8988T (cell line): ENCODE measurements at places on chromosomes 2 and 18.

GRCh38 chr2:64945973-64946768 is 43.0 kb upstream of the SLC1A4 start:
- no peak for DNase-seq

GRCh38 chr18:22987547-22988189 is 54.5 kb downstream of the RBBP8 start:
- DNase-seq, result no peak

GRCh38 chr2:212427638-212428037 is 111.0 kb downstream of the ERBB4 start:
- no peak for DNase-seq

DNA sequence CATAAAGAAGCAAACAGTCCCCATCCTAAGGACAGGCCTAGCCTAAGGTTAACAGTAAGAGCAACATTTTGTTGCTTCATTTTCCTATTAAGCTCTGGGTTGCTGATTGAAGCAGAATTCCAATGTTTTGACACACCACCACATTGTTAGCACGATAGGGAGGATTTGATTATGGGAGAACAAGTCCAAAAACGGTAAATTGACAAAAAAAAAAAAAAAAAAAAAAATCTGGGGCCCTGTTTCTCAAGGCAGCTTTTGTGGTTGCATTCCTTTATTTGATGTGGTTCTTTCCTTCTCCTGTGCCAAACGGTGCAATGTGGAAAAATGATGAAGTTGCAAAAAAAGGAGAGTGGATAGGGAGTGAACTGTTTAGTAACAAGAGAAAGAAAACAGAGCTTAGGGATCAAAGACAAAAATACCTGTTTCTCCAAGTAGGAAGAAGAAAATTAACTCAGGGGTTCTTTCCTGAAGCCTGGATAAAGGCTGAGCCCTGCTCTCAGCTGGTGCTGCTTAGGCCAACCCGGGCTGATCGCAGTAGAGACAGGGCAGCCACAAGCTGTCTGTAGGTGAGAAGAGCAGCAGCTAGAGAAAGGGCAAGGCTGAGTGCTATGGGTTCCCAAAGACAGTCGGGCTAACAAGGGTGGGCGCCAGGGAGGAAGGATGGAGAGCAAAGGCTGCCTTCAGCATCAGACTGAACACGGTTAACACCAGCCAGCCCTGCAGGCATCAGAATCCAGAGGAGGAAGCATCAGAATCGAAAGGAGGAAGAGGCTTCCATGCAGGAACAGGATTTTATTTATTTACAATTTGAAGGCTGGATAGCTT is 167.8 kb upstream of the FOSL2 start:
- DNase-seq, result no peak

- no peak for DNase-seq
These were observed 1191.0 kb upstream of the LRRTM1 start for GRCh38 chr2:81495556-81495955.

DNA sequence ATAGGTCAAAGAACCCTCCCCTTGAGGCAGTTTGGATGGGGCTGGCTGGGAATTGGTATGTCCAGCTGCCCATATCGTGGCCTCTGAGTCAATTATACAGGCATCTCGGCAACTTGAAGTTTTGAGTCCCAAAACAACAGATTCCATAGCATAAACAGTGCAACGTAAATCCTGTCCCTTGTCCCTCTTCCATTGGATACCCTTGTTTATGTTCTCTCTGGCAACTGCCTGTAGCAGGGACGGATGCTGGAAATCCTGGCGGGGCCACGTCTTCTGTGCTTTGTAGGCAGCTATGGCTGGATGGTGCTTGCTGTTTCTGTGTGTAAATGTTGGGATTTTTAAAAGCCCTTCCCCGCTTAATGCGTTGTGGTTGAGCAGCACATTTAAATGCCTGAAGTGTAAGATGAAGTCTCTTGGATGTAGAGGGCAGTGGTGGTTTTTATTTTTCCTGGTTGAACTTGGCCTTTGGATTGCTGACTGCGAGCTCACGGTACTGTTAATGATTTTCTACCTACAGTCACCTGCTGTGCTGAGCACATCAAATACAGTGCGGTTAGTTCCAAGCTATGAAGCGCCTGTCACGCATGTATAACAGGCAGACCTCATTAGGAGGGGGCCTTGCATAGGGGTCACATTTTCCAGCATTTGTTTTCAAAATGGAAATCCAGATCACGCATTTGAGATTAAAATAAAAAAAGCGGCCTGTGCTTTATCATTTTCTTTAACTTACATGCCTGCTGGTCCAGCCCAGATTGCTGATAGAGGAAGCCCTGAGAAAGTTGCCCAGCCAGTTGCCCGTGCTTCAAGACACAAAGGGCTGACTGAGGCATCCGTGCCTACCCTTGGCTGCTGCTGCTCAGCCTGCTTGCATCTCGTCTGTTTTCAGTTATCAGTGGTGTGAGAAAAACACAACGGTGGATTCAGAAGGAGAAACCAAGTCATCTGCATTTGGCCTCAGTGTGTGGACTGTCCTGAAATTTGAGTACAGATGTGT is 84.7 kb downstream of the NEDD4L start:
- no peak for DNase-seq

- no peak for DNase-seq
These were observed 35.3 kb downstream of the GALNT1 start for GRCh38 chr18:35616664-35617423.

DNA sequence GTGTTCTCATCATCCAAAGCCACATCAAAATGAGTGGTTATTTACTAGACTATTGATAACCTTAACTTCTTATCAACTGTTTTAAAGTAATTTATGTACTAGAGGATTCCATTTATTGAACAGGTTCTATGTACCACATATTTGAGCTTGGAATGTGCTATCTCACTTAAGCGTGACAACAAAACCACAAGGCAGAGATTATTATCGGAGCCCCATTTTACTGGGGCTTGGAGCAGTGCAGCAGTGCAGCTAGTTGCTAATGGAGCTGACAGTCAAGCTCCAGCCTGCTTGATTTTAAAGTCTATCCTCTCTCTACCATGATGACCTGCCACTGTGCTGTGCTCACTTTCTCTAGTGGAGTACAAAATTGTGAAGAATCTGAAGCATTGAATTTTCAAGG is 24.6 kb downstream of the GCG start:
- no peak for DNase-seq

GRCh38 chr2:117921520-117921919 is 92.3 kb downstream of the CCDC93 start:
- DNase-seq, result no peak

DNA sequence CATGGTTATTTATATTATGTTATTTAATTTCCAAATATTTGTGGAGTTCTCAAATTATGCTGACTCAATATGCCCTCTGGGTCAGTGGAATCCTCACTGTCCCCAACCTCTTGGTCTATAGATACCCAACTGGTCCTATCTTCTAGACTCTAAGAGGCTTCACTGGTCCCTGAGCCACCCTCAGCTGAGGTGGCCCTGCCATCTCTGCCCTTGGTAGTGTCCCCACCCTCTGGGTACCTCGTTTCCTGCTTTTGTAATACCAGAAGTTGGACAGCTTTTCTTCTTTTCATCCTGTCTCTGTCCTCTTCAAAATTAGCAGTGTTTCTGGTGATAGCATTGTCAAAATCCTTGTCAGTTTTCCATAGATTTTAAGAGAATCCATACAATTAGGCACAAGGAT is 11.9 kb downstream of the ZSCAN30 start:
- DNase-seq, result no peak

- DNase-seq, result no peak
These were observed 156.7 kb upstream of the HAAO start for GRCh38 chr2:42949125-42949524.

GRCh38 chr2:62284471-62284870 is 88.6 kb downstream of the B3GNT2 start:
- DNase-seq, result no peak

GRCh38 chr2:64331849-64332699 is 121.9 kb upstream of the LGALSL start:
- DNase-seq, result no peak

- DNase-seq, result no peak
These were observed 143.7 kb downstream of the MYO5B start for GRCh38 chr18:50051288-50051687.

- DNase-seq, result no peak
These were observed 104.5 kb upstream of the SP5 start for GRCh38 chr2:170610615-170611014.

DNA sequence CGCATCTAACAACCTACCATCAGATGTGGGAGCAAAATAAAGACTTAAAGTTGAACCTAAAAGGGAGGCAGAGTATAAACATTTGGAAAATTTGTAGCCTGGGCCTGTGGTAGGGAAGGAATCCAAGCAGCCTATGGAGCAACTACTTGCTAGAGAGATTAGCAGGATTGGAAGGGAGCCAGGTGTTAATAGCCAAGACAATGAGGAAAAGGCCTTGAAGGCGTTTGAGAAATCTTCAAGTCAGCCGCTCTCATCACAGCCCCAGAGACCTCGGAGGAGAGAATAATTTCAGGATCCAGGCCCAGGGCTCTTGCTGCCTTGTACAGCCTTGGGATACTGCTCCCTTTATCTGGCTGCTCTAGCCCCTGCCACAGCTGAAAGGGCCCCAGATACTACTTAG is 219.7 kb downstream of the THSD7B start:
- DNase-seq, result no peak

DNA sequence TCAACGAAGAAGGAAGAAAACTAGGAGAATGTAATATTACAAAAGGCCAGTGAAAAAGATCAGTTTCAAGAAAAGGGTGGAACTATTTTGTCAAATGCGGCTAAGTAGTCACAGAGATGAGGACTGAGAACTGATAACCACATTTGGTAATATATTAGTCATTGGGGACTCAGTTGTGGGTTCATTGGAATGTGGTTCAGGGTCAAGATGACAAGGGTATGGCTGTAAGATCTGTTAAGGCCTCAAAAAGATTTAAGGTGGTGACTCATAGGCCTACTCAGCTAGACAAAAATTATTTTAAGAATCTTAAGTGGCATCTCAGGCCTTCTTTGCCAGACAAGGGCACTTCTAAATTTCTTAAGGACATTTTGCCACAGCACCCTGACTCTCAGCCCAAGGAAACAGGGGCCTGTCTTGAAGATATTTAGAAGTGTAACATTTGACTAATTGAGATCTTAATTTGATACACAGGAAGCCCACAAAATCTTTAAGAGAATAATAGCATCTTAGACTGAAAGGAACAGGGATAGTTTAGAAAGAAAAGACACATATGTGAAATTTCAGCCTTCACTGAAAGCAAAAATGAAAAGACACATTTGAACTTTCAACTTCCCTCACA is 81.3 kb downstream of the STRADB start:
- DNase-seq, result no peak
